ENCODE measurements at places on chromosomes 5 and 9. TPM values are rescaled to one million over a fixed set of nuclear protein-coding genes. Genes with fewer than 3 reads are reported as not detected.

- no peak for DNase-seq
Observed at GRCh38 chr9:37449862-37450632, 15.2 kb downstream of the ZBTB5 start.

The RANBP3L gene
- total RNA-seq, result not detected

The DNM1 gene
- 43.2 TPM for total RNA-seq

DNA sequence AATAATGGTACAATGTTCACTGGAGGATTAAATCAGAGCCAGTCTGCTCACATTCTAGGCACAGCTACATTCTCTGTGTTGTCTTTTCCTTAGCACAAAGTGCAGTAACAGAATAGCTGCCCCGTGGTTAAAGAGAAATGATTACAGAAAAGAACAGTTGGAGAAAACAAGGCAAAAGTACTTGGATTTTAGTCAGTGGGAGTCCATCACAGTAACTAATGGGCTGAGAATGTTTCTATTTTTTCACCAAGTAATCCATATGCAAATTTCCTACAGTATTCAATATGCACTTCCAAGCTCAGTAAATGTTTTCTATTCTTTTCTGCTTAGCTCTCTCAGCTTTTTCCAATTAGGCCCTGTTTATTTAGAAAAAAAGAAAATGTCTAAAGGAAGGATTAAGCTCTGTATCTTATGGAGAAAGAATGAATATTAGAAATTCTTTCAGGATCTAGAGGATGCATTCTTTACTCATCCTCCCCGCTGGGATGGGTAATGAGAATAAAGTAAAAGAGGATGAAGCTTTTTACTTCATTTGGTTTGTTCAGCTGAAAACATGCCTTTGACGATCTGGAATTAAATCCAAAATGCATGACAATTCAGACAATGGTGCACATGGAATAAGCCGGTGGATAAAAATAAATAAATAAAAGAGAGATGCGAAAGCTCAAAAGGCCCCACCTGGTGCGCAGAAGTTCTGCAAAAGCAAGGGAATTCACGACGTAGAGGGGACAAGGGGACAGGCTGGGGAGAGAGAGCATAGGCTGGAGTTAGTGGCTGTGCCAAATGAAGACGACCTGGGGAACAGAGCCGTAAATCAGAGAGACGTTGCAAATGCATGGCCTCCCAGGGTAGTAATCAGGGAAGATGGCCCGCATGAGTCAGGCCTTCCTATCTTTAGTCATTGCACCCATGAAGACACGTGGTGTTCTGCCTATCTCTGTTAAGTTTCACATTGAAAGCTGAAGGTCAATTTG is 345.2 kb downstream of the GLIS3 start:
- DNase-seq, result peak; percentile 16

DNA sequence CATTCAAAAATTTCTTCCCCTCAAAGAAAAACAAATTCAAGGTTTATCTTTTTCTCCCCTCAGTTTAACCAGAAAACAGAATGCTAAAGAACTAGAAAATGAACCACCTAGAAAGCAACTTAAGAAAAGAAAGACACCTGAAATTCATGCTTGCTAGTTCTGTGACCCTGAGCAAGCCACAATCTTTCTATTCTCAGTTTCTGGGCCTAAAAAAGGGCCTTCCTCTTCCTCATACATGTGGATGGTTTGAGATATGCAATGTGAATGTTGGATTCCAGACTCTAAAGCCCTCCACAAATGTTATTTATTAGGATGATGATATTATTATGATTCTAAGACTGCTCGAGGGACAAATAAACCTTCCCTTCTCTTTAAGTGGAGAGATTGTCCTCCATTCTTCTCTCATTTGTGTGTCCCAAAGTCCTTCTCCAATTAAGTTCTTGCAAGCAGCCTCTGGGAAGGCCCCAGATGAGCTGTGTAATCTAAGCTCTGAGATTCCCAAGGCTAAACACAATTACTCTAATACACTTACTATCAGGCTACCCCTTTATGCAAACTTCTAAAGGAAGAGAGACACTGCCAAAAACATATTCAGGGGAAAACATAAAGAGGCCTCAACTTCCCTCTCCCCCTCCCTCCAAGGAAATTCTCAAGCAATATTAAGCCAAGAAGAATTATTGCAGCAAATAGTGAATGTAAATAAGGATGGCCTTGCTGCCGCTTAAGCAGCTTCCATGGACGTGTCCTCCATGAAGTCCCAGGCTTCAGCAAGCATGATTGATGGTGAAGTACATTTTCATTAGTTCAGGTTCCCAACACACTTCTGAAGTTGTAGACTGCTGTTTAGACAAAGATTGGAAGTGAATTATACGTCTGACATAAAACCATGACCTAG is 80.2 kb downstream of the PRKACG start:
- DNase-seq, result no peak

The ATOSB gene
- total RNA-seq, result 3.1 TPM

DNA sequence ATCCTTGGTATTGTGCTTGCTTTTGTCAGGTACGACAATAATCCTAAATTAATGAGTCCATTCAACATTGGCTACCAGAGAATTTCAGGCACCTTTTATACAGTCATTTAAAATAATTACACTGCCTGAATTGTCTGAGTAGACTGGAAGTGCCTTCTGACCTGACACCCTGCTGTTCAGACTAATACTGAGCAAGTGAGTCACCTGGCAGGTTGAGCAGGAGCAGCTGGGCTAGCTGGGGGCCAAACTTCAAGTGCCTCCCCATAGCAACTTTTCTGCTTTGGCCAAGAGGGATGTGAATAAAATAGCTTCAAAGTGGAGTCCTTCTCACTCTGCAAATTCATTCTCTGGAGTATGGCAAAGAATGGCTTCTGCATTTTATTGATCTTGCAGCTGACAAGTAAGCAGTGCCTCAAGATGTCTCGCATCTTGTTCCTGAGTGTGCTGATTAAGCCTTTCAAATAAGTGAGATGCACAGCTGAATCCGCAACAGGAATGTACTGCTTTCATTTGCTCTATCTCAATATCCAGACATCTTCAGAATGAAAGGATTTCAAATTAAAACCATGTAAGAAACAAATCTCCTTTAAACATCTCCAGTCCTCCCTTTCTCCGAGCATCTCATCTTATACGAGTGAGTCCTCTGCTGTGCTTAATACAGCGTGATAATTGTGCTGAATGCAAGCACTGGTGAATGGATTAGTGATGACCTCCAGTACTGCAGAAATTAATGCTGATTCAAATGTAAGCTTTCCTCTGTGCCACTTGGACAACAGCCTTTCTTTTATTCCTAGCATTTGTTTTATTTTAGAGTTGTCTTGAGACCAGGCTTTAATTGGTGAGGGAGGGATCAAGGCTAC is 271.2 kb downstream of the EDIL3 start:
- peak; percentile 61 for DNase-seq

DNA sequence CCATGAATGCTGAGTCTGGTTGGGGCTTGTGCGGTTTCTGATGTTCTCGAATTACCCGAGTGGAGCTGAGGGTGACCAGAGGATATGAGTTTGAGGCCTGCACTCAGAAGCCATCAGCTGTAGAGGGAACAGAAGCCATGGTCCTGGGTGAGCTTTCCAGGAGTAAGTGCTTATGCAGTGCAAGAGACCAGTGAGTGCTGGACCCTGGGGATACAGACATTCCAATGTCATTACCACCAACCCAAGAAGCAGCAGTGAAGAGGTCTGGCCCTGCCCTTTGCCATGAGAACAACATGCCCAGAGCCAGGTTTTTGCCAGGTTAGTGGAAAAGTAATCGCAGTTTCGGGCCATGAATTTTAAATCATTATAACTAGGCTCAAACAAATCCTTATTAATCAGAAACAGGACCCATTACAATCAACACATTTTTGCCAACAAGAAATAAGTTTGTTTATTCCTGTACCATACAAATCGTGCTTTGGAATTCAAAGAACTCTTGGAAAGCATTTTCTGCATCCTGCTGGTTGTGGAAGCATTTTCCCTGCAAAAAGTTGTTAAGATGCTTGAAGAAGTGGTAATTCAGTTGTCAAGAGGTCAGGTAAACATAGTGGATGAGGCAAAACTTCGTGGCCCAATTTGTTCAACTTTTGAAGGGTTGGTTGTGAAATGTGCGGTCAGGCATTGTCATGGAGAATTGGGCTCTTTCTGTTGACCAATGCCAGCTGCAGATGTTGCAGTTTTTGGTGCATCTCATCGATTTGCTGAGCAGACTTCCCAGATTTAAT is 154.6 kb downstream of the SYK start:
- no peak for DNase-seq

The SCGB3A2 gene
- total RNA-seq, result 36.1 TPM

DNA sequence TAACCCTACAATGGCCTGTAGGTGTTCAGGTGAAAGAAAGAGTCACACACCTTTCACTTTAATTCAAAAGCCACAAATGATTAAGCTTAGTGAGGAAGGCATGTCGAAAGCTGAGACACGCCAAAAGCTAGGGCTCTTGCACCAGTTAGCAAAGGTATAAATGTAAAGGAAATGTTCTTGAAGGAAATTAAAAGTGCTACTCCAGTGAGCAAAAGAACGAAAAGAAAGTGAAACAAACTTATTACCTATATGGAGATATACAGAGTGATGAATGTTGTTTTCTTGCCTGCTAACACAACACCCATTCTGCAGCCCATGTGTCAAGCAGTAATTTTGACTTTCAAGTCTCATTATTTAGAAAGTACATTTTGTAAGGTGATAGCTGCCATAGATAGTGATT is 254.2 kb upstream of the SLC24A2 start:
- DNase-seq, result no peak

The RLN2 gene
- total RNA-seq, result 4.7 TPM

GRCh38 chr5:104297076-104297475 is 734.5 kb upstream of the NUDT12 start:
- no peak for DNase-seq

The RAD1 gene
- 39.3 TPM for total RNA-seq

DNA sequence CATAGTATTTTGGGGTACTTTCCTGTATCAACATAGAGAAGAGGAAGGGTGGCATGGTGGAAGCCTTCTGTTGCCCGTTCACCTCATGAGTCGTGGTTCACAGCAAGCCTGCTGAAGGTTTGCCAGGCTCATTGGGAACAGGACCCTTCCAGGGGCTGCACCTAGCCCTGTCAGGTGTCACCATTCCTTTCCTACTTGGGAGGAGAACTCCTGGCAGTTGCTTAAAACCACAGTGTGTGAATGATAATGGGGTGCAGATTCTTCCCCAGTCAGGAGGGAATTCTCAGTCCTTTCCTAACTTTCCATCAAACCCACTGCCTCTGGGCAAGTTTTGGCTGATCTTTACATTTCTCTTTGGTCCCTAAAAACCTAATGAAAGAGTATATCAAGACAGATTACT is 99.4 kb upstream of the CTNND2 start:
- DNase-seq, result peak; percentile 57

The AK1 gene
- 6.7 TPM for total RNA-seq

- peak; percentile 20 for DNase-seq
Observed at GRCh38 chr5:43497311-43498104, 13.8 kb upstream of the TMEM267 start.

- DNase-seq, result no peak
Observed at GRCh38 chr5:38941912-38942311, 96.1 kb downstream of the OSMR start.

- DNase-seq, result no peak
Observed at GRCh38 chr5:52491071-52491787, 296.5 kb upstream of the ITGA1 start.

The GARIN3 gene
- not detected for total RNA-seq

DNA sequence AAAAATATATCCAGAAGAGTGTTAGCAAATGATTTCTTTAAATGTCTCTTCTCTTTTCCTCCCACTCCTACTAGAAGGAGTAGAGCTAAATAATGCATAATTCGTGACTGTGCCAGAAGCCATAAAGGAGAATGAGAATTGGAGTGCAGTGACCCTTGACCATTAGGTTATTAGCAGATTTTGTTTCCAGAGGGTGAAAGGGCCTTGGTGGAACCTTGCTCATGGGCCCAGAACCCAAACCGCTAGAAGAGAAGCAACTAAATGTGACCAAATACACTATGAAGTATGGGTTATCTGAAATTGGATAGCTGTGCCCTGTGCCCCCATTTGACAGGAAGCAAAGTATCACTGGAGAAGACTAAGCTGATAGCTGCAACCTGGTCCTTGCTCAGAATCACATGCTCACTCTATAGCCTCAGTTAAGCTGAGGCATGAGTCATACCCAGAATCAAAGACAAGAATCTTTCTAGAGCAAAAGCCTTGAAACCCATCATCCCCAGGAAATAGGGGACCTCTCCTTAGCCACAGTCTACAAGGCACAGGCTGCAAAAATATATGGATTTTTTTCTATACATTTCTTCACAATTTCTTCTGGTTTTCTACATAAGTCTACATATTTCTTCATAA is 36.3 kb downstream of the CAPSL start:
- DNase-seq, result no peak

GRCh38 chr9:113609562-113610318 is 146.2 kb downstream of the RGS3 start:
- DNase-seq, result peak; percentile 81

GRCh38 chr5:42595597-42595996 is 161.0 kb upstream of the CCDC152 start:
- DNase-seq, result peak; percentile 6

- no peak for DNase-seq
Observed at GRCh38 chr5:16410338-16410737, 55.3 kb downstream of the ZNF622 start.

GRCh38 chr9:120715389-120715924 is 1.2 kb upstream of the MEGF9 start:
- DNase-seq, result peak; percentile 78

DNA sequence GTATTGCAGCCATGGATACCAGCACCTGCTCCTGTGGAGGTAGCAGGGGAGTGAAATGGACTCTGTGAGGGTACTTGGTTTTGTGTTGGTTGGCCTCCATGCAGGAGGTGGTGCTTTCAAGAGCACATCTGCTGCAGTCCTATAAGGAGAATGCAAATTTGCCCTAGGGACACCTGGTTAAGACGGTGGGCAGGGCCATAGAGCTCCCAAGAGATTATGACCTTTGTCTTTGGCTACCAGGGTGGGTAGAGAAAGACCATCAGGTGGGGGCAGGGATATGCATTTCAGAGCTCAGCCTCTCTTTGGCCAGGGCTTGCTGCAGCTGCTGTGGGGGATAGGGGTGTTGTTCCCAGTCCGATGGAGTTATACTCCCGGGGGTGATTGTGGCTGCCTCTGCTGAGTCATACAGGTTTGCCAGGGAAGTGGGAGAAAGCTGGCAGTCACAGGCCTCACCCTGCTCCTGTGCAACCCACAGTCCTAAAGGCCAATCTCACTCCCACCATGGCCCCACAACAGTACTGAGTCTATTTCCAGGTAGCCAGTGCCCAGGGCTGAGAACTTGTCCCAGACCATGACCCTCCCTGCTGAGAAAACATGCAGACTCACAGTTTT is 14.0 kb upstream of the PDLIM4 start:
- no peak for DNase-seq

DNA sequence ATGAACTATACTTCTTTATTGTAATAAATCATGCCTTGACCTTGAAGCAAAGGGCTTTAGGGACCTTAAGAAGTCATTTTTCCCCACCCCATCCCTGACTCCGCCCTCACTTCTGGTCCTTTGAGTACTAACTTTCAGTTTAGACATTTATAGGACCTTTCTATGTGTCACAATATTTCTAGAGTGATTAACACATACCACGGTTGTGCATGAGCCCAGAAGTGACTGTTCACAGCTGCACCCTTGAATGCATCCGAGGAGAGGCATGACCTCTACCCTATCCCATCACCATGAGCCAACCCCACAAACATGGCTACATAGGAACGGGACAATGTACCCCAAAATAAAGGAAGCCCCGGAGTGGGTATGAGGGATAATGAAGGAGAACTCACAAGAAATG is 160.3 kb downstream of the HSD17B3 start:
- no peak for DNase-seq

- no peak for DNase-seq
Observed at GRCh38 chr9:123131993-123132392, 98.5 kb downstream of the GPR21 start.
